ENCODE measurements at places on chromosomes 2 and 18.

- H3K27ac ChIP-seq: no peak overlapping the region
- no peak overlapping the region for H3K4me3 ChIP-seq
- no peak for DNase-seq
- peaks cover 7% of the 10 kb centered on the region for H3K27me3 ChIP-seq
- peaks cover 5% of the 10 kb centered on the region for H3K4me1 ChIP-seq
- no peaks in the 10 kb centered on the region for H3K36me3 ChIP-seq
Observed at GRCh38 chr2:45932278-45932975, 281.0 kb downstream of the PRKCE start.

- no peak overlapping the region for H3K27ac ChIP-seq
- no peaks in the 10 kb centered on the region for H3K36me3 ChIP-seq
- no peak for DNase-seq
- no peaks in the 10 kb centered on the region for H3K4me1 ChIP-seq
- peaks cover 4% of the 10 kb centered on the region for H3K27me3 ChIP-seq
Observed at GRCh38 chr18:57819671-57820460, 16.8 kb upstream of the ATP8B1 start.

GRCh38 chr2:99974275-99974674 is 168.1 kb downstream of the AFF3 start:
- no peaks in the 10 kb centered on the region for H3K27me3 ChIP-seq
- DNase-seq: no peak
- no peak overlapping the region for H3K4me3 ChIP-seq
- H3K27ac ChIP-seq: no peak overlapping the region
- no peaks in the 10 kb centered on the region for H3K4me1 ChIP-seq
- H3K36me3 ChIP-seq: no peaks in the 10 kb centered on the region

- no peak for DNase-seq
- no peak overlapping the region for H3K27ac ChIP-seq
- H3K4me3 ChIP-seq: no peak overlapping the region
- no peaks in the 10 kb centered on the region for H3K4me1 ChIP-seq
Observed at GRCh38 chr2:46460241-46460921, 19.0 kb upstream of the TMEM247 start.

- H3K27me3 ChIP-seq: no peaks in the 10 kb centered on the region
- no peak overlapping the region for H3K27ac ChIP-seq
- no peak overlapping the region for H3K4me3 ChIP-seq
- H3K36me3 ChIP-seq: no peaks in the 10 kb centered on the region
Observed at GRCh38 chr2:47295131-47295980, 107.6 kb upstream of the MSH2 start.

DNA sequence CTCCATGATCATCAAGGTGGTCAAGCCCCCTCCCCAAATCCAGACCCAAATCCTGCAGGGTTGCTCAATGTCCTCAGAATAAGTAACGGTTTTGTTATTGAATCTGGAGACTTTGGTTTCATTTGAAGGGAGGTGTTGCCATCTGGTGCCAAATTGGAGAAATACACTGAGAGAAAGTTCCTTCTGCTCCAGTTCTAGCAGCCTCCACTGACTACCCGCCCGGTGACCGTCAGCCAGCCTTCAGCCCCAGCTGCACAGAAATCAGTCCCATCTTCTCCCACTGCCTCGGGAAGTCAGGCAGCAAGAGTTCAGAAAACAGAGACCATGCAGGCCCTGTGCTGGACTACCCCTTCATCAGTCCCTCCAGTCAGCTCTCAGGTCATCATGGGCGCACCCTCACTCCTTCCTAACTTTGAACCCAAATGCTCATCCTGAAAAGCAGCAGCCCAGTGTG is 38.7 kb downstream of the PKDCC start:
- no peaks in the 10 kb centered on the region for H3K27me3 ChIP-seq
- no peaks in the 10 kb centered on the region for H3K4me1 ChIP-seq

GRCh38 chr2:120110062-120110362 is 97.1 kb downstream of the EPB41L5 start:
- no peak overlapping the region for H3K4me3 ChIP-seq
- no peak for DNase-seq
- H3K27ac ChIP-seq: no peak overlapping the region
- no peaks in the 10 kb centered on the region for H3K27me3 ChIP-seq
- no peaks in the 10 kb centered on the region for H3K36me3 ChIP-seq

DNA sequence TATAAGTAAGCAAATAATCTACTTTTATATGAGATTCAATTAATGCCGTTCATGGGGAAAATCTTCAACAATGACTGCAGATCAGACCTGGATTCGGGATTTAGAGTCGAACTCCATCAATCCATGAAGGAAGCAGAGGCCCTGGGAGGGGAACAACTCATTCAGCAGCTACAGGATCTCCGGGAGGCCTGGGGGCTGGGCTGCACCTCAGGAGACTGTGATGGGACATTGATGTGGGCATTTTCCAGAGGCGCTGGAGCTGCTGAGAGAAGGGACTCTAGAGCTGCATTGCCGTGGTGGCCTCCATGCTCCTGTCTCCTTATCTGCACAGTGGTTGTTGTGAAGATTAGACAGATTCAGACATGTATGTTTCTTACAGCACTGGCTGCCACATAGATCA is 76.9 kb downstream of the MYT1L start:
- H3K27ac ChIP-seq: no peak overlapping the region
- no peak overlapping the region for H3K4me3 ChIP-seq
- no peak for DNase-seq
- H3K36me3 ChIP-seq: no peaks in the 10 kb centered on the region

GRCh38 chr18:7626922-7627440 is 59.9 kb downstream of the PTPRM start:
- H3K4me1 ChIP-seq: no peaks in the 10 kb centered on the region
- no peak overlapping the region for H3K4me3 ChIP-seq
- no peak for DNase-seq
- H3K27me3 ChIP-seq: no peaks in the 10 kb centered on the region

GRCh38 chr2:64211276-64211921 is 67.2 kb upstream of the PELI1 start:
- H3K27ac ChIP-seq: no peak overlapping the region
- no peak overlapping the region for H3K4me3 ChIP-seq
- H3K36me3 ChIP-seq: no peaks in the 10 kb centered on the region
- H3K27me3 ChIP-seq: no peaks in the 10 kb centered on the region

DNA sequence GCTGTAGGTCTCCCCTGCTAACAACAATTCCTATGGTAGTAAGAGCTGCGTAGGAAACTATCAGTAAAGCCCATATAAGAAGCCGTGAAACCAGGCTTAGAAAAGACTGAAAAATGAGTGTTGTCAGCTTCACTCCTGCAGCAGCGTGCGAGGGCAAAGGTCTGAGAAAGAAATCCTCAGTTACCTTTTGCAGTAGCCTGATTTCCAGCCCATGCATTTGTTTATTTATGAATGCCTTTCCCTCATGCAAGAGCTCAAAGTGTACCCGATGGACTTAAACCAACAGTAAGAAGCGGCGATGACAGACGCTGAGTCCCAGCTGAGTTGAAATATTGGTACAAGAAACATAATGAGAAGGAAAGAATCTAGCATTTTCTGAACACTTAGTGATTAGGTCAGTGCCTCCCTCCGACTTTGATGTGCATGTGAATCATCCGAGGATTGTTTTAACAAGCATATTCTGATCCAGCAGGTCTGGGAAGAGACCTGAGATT is 15.0 kb upstream of the POLI start:
- H3K4me1 ChIP-seq: peaks cover 8% of the 10 kb centered on the region
- H3K27me3 ChIP-seq: no peaks in the 10 kb centered on the region
- no peak overlapping the region for H3K27ac ChIP-seq
- H3K4me3 ChIP-seq: no peak overlapping the region

GRCh38 chr2:130776550-130776949 is 21.2 kb downstream of the AMER3 start:
- H3K36me3 ChIP-seq: no peaks in the 10 kb centered on the region
- H3K4me3 ChIP-seq: no peak overlapping the region
- no peak for DNase-seq
- H3K27me3 ChIP-seq: peaks cover 3% of the 10 kb centered on the region
- H3K4me1 ChIP-seq: no peaks in the 10 kb centered on the region
- no peak overlapping the region for H3K27ac ChIP-seq

- no peaks in the 10 kb centered on the region for H3K4me1 ChIP-seq
- no peaks in the 10 kb centered on the region for H3K27me3 ChIP-seq
- no peak overlapping the region for H3K27ac ChIP-seq
- no peak overlapping the region for H3K4me3 ChIP-seq
- DNase-seq: no peak
Observed at GRCh38 chr18:43129946-43130524, 14.6 kb upstream of the RIT2 start.

- no peak overlapping the region for H3K4me3 ChIP-seq
- no peak for DNase-seq
- H3K36me3 ChIP-seq: no peaks in the 10 kb centered on the region
- no peaks in the 10 kb centered on the region for H3K27me3 ChIP-seq
- H3K27ac ChIP-seq: no peak overlapping the region
Observed at GRCh38 chr2:75852639-75853038, 141.9 kb upstream of the GCFC2 start.

DNA sequence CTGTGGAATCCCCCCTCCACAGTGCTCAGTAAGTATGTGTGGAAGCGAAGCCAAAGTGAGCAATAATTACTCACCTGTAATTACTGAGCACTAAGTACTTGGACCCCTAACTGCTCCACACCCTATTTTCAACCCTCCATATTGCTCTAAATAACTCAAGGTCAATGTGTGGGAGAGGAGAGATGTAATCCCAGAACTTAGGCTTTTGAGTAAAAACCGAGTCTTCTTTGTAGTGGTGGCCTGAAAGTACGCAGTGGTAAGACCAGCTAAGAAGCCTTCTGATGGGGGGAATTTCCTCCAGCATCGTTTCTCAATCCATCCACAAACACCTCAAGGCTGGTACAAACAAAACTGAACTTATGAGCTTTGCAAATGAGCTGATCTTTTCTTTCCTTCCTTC is 551.6 kb downstream of the ZEB2 start:
- no peak overlapping the region for H3K4me3 ChIP-seq
- H3K27ac ChIP-seq: no peak overlapping the region
- no peaks in the 10 kb centered on the region for H3K27me3 ChIP-seq
- DNase-seq: no peak
- H3K4me1 ChIP-seq: no peaks in the 10 kb centered on the region
- H3K36me3 ChIP-seq: no peaks in the 10 kb centered on the region

GRCh38 chr18:832085-832681 is 20.1 kb upstream of the YES1 start:
- no peak overlapping the region for H3K27ac ChIP-seq
- peak; percentile 8 for DNase-seq
- H3K27me3 ChIP-seq: peaks cover 2% of the 10 kb centered on the region
- H3K36me3 ChIP-seq: no peaks in the 10 kb centered on the region

- H3K36me3 ChIP-seq: no peaks in the 10 kb centered on the region
- H3K4me1 ChIP-seq: no peaks in the 10 kb centered on the region
- H3K4me3 ChIP-seq: no peak overlapping the region
- no peak overlapping the region for H3K27ac ChIP-seq
- no peak for DNase-seq
Observed at GRCh38 chr2:36780231-36780839, 83.8 kb downstream of the VIT start.

DNA sequence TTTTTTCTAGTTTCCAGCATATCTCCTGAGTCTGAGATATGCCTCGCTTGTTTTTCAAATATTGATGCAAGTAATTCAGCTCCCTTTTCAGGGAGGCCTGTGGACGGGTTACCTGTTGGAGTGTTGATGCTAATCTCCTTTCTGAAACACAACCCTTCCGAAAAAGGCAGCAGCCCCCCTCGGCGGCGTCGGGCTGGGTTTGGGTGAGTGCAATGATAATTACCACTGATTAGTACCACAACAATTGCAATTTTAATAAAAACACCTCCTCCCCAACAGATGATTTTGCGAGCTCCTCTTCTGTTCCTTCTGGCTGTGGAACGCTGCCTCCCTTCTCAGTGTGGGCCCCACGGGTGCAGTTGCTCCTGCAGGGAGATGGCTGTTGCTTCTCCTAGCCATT is 66.3 kb downstream of the PTGR3 start:
- no peak for DNase-seq
- H3K27me3 ChIP-seq: peaks cover 4% of the 10 kb centered on the region
- no peaks in the 10 kb centered on the region for H3K36me3 ChIP-seq
- H3K4me3 ChIP-seq: no peak overlapping the region
- no peak overlapping the region for H3K27ac ChIP-seq

DNA sequence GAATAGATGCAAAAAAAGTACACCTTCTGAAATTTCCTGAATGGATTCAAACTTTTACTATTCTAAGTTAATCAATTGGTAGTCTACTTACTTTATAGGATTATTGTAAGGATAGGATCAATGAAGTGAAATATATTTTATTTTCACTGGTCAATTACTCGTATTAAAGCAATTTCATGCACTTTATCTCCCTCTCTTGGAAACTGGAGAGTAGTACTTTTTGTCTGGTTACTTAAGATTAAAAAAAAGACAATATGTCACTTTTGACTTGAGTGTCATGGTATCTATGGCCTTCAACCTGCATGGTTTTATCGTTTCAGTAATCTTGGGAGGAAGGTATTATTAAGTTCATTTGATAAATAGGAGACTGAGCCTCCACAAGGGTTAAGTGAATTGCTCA is 1.0 kb upstream of the KYNU start:
- H3K27me3 ChIP-seq: no peaks in the 10 kb centered on the region
- no peak for DNase-seq
- H3K36me3 ChIP-seq: no peaks in the 10 kb centered on the region
- H3K4me3 ChIP-seq: no peak overlapping the region

- DNase-seq: no peak
- H3K27ac ChIP-seq: no peak overlapping the region
- H3K4me1 ChIP-seq: no peaks in the 10 kb centered on the region
- no peaks in the 10 kb centered on the region for H3K27me3 ChIP-seq
- H3K4me3 ChIP-seq: no peak overlapping the region
- no peaks in the 10 kb centered on the region for H3K36me3 ChIP-seq
Observed at GRCh38 chr2:152247337-152247695, 71.8 kb upstream of the STAM2 start.

- no peaks in the 10 kb centered on the region for H3K4me1 ChIP-seq
- no peak for DNase-seq
- no peaks in the 10 kb centered on the region for H3K36me3 ChIP-seq
- H3K27ac ChIP-seq: no peak overlapping the region
Observed at GRCh38 chr2:141329964-141330363, 800.9 kb downstream of the LRP1B start.

- no peaks in the 10 kb centered on the region for H3K36me3 ChIP-seq
- H3K27ac ChIP-seq: no peak overlapping the region
- DNase-seq: no peak
- H3K4me1 ChIP-seq: peaks cover 7% of the 10 kb centered on the region
- H3K4me3 ChIP-seq: no peak overlapping the region
Observed at GRCh38 chr2:172976116-172976515, 99.5 kb upstream of the MAP3K20 start.

GRCh38 chr18:76892832-76893231 is 70.5 kb downstream of the ZNF236 start:
- peaks cover 24% of the 10 kb centered on the region for H3K36me3 ChIP-seq
- no peak overlapping the region for H3K4me3 ChIP-seq
- no peaks in the 10 kb centered on the region for H3K27me3 ChIP-seq
- no peak for DNase-seq
- H3K27ac ChIP-seq: no peak overlapping the region

All from T-cell (primary cell).